ENCODE measurements at places on chromosomes 6 and 20.

DNA sequence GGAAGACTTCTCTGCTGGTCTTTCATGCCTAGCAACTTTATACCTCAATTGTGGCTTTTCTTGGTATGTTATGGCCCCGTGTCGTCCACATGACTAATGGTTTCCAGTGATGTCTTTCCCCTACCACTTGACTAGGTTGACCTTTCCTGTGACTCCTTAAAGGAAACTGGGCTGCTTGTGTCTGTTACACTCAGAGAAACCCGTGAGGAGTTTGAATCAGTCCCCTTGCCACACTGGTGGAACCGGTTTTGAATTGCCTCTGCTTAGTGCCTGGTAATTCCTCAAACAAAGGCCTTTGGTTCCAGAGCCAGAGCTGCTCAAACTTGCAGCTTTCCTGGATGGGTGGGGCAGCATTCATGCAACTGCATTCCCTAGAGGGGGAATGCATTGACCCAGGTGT lies 21.9 kb downstream of the ECT2L start:
- peak; percentile 77 for DNase-seq

DNA sequence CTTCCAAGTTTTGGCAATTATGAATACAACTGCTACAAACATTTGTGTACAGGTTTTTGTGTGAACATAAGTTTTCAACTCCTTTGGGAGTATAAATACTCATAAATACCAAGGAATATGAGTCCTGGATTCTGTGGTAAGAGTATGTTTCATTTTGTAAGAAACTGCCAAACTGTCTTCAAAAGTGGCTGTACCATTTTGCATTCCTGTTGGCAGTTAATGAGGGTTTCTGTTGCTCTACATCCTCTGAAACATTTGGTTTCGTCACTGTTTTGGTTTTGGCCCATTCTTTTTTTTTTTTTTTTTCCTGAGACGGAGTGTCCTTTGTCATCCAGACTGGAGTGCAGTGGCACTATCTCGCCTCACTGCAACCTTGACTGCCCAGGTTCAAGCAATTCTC lies 8.5 kb downstream of the AP5S1 start:
- no peak for DNase-seq

DNA sequence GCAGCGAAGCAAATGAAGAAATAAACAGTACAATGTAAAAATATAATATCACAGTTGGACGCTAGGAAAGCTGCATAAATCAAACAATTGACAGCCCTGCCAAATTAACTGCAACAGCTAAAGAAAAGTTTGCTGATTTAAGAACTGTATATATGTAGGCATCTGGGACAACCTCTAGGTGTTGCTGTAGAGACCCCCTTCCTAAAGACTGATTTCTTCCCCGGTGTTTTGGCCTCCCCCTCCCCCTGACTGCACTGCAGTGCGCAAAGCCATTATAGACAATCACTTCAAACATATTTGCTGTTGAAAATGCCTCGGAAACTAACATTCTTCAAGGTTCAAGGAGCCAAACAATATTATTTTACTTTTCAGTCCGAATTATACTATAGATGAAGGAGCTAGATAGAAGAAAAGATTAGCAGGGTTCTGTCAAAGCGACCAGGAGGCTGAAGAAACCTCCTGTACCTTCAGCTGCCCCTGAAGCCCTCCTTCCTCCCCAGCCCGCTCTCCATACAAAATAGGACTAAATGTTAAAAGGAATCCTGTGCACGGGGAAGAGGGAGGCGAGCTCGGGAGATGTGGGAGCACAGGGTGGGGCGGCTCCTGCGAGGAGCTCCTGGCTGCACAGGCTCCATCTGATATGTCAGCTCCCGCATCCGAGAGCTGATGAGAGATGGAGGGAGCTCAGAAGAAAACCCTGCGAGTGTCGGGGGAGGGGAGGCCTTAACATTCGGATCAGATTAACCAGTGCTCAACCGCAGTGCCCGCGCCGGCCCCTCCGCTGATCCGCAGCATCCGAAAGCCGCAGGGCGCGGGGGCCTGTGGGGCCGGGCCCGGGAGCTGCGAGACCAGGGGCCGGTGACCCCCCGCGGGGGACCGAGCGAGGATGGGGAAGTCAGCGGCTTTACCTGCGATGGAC lies 822 bp downstream of the ELOVL4 start:
- peak; percentile 40 for DNase-seq

GRCh38 chr6:85810558-85810957 lies 167.9 kb upstream of the SYNCRIP start:
- DNase-seq, result no peak

DNA sequence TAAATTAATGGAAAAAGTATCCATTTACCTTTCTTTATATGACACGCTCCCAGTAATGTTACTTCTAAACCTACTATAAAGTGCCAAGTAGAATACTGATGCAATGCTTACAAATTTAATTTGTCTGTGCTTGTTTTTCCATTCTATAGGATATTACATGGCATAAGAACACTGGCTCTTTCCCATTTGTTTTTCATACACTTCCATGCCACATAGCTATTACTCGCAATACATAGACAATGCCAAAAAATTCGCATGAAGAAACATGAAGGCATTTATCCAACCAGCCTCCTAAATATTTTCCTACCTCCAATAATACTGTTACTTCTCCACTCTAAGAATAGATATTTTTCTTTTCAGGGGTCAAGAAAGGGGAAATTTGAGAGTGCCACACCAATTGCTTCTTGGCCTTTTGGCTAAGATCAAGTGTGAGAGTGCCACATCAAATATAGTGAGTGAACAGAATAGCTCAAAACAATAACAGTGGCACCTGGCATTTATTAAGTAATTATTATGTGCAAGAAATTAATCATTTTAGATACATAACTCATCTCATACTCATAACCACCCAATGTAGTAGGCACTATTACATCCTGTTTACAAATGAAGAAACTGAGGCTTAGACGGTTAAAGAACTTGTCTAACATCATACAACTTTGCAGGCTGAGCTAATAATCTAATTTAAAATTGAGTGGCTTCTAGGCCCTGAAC lies 845 bp upstream of the DST start:
- DNase-seq, result no peak

DNA sequence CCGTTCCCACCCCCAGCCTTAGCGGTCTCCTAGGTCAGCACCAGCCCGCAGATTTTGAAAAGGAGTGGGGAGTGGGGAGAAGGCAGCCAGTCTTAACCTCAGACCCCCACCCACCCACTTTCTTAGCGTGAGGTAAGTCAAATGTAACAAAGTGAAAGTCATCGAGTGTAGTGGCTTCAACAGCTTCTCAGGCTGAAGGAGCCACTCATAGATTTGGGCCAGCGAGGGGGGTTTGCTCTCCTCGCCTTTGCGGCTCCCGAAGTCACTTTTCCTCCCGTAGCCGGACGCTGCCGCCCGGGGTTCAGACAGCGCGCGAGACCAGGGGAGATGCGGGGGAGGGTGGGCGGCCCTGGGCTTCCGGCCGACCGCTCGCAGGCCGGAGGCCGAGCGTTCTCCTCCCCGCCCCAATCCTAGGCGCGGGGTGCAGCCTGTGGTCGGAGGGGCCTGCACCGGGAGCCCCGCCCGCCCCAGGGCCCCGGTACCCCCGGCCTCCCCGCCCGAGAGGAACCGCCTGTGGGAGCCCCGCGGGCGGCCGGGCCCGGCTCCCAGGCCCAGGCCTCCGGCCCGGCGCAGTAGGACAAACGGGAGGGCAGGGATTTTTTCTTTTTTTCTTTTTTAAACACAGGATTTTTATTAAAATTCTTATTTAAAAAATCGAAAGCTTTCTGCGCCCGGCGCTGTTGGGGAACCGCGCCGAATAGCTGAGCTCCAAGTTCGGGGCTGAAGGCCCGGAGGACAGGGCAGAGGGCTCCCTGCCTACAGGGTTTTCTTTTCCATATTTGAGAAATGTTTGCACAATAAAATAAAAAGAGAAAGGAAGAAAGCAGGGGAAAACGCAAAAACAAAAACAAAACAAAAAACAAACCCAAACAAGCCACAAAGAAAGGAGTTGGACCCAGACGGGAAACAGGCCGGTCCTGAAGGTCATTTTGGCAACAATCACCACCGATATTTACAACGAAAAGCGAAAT lies 3.2 kb downstream of the NKX2-2 start:
- no peak for DNase-seq

DNA sequence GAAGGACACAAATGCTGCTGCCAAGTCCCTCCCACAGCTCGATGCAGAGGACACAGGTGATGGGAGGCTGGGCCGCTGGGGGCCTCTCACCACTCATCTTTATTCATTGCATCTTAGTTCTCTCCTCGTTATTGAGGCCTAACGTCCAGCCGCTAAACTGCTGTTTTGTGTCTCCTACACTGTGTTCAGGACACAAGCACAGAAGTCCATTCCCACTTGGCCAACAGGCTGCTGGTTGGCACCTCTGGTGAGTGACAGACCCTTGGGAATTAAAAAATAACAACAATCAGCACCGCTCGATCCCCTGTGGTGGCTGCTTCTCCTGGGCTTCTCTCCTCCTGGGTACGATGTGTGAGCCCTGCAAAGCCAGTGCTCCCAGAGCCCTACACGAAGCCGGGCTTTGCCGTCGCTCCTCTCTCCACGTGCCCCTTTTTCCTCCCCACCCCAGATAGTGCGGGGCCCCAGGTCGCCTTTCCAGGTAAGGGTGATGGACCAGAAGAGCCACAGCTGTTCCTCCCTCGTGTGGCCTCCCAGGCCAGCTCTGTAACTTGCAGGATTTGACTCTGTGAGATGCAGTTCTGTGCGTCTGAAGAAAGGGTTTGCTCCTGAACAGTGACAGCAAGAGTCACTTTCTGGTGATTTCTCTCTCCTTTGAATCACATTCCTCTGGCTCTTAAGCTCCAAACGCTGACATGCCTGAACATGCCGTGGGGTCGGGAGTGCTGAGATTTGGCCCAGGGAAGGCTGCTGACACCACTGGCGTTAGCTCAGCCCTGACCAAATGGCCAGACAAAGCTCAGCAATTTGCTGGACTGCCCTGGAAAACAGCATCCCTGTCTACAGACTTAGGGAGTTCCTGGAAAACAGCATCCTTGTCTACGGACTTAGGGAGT lies 59.3 kb downstream of the DLL1 start:
- DNase-seq, result no peak

- DNase-seq, result no peak
These were observed 796.5 kb downstream of the PRIM2 start for GRCh38 chr6:58113960-58114359.

- peak; percentile 82 for DNase-seq
These were observed 45.9 kb upstream of the PXDC1 start for GRCh38 chr6:3797231-3798054.

GRCh38 chr6:56767435-56767834 lies 124.7 kb upstream of the DST start:
- no peak for DNase-seq

GRCh38 chr6:19454721-19455392 lies 382.3 kb upstream of the ID4 start:
- no peak for DNase-seq

DNA sequence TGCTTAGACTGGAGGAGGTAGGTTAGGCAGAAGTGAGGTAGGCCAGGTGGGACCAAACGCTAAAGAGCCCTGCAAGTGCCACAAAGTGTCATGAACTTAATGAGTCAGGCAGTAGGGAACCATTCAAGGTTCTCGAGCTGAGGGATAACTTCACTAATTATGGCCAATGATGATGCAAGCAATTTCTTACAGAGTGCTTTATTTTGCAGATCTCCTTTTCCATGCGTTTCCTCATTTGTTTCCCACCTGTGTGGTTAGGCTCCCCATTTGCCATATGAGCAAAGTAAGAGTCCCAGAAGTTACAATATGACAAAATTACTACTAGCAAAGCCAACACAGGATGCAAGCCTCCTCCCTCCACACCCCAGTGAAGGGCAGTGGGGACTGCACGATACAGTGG lies 36.5 kb upstream of the PSMF1 start:
- DNase-seq, result no peak

DNA sequence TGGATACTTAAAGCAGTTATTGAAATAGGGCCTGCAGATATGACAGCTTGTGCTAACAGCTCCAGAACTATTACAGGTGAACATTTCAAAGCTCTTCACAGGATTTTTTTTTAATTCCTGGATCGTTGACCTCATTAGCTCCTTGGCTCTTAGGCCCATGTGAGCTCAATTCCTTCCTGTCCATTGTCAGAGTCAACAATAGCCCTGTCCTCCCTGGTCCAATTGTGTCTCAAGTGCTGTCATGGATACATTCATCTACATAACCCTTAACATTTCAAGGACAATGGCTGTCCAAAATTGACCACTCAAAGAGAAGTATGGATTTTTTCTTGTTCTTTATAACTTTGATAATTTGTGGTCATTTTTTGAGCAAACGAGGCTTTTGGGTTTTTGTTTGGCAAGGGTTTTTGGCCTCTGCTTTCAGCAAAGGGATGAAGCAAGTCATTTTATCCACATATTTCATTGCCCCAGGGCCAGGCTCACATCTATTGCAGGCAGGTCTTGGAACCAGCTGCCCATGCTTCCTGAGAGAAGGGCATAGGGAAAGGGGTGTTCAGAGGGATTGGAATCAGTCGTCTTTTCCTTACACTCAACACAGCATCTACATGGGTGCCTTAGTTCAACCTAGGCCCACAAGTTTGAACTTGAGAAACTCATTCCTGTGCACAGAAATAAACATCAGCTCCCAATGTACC lies 282.1 kb downstream of the TPBG start:
- no peak for DNase-seq

GRCh38 chr6:2959909-2960719 lies 11.3 kb downstream of the SERPINB6 start:
- peak; percentile 61 for DNase-seq

DNA sequence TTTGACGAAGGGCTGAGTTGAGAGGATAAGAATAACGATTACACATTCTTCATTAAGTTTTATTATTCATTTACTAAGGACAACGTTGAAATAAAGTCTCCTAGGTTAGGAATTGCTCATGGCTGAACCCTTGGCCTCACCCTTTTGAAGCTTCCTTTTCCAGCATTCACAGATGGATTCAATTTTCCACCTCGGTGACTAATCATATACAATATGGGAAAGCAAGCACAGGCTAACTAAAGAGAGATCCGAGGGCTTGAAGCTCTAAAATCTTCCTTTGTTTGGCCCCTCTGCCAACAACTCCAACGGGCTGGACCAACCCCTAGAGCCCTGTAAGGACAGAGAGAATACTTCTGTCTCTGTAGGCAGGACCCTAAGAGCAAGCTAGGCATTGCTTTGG lies 159.5 kb downstream of the SOD2 start:
- DNase-seq, result peak; percentile 36

DNA sequence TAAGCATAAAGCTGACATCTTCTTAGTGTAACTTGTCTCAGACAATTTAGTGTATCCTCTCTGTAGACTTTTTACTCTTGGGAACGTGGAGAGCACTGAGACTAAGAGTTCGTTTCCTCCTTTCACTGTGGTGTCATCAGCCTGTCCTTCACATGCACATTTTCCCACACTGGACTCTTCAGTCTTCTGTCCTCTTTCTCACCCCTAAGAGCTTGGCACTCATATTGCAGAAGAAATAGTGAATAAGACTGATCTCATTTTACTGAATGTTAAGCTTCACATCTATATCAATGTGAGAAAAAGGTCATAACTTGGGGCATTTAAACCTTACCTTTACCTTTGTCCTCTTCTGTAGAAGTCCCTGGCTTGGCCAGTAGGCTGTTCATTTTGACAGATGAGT lies 25.6 kb downstream of the FUCA2 start:
- no peak for DNase-seq
